Right lobe of liver (tissue), 6 donors: ENCODE measurements at places on chromosomes 1 and 21. TPM values are rescaled to one million over a fixed set of nuclear protein-coding genes. Genes with fewer than 3 reads are reported as not detected.

- DNase-seq: no peak
Observed at GRCh38 chr1:32984455-32985171, 20.0 kb upstream of the RNF19B start.

DNA sequence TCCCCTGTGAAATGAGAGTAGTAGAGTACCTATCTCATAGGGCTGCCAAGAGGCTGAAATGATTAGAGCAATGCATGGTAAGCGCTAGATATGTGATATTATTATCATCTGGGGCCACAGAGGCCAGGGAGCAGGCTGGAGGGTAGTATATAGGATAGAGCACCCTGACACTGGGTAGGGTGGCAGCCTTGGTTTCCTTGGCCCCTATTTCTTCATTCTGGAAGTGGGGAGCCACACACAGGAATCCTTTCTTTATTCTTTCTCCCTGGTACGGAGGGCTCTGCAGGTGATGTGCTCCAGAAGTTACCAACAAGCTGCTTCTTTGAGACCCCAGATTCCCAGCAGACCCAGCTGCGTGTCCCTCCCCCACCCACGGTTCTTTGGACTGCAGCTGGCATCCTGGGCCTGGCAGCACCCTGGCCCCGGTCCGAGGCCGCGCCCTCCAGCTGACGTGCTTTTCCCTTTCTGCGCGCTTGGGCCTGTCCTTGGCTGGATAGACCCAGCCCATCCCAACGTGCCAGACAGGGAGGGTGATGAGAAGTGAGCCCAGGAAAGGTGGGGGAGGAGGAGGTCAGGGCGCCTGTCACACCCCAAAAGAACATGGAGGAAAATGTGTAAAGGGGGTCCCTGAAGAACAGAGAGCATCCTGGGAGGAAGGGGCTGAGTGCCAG, 18.2 kb downstream of the INAVA start:
- no peak for DNase-seq

DNA sequence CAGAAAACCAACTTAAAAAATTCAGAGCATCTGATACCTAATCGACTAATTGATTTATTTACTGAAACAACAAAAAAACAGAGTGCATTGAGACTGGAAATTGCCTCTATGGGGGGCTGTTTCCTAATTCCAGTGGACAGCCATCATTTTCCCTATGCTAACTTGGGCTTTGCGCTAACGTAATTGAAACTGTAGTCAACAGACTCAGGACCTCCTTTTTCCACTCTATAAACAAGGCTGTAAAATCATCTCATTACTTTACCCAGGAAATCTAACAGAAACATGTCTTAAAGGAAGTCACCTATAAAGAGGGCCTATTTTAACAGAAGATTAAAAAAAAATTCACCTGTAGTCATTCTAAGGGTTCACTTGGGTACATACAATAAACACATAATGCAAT, 2.1 kb downstream of the ERG start:
- no peak for DNase-seq

- no peak for DNase-seq
Observed at GRCh38 chr1:227191607-227192006, 126.7 kb downstream of the CDC42BPA start.

DNA sequence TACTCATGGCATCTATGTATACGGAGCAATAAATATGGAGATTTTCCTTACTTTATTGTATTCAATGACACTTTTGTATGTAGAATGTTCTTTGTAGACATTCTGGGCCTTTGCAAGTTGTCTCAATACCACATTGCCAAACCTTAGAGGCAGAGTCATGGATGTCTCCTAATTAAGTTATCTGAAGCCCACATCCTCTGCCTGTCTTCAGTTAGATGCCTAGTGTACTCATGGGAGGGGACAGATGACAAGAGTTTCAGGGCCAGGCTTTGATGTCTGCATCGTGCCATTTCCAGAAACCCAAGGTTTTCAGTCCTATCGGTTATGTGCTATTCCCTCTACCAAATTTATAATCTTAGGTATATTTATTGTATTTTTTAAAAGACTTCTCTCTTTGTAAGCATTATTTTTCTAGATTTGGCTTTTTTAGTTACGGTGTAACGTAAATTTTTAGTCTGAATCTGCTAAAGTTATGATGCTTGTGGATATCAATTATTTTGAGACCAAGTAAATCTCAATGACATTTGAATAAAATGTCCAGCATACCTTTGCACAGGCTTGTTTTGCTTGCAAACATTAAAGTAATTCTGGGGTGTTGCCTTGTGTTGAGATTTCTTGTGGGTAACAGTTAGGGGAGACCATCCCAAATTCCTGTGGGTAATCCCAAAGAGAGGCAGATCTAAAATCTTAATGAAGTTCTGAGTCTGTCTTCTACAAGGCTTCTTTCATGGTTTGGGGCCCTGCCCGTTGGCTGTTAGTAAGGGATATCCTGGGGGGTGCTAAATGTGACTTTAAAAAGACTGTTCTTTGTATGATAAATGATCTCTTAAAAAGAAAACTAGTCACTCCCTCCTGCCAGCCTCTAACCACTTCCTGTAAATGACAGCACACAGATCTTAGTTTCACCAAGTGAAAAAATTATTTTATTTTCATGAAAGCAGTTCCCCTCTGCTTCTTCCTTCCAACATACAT, 8.0 kb upstream of the MACF1 start:
- DNase-seq: no peak

GRCh38 chr1:154379301-154379700, 25.8 kb upstream of the IL6R start:
- no peak for DNase-seq

The LINGO4 gene
- total RNA-seq: 0.32 TPM

The MARCKSL1 gene
- 16.8 TPM for total RNA-seq

The ETV3L gene
- total RNA-seq: not detected
